Fibroblast of skin of scalp (primary cell): ENCODE measurements at places on chromosomes 3 and 15.
A peak's percentile ranks its signal among the peaks of the same experiment; 100 is the strongest.

- no peak for DNase-seq
These were observed 213.6 kb downstream of the MEIS2 start for GRCh38 chr15:36886701-36887100.

GRCh38 chr15:42461261-42461660 lies 29.7 kb downstream of the ZNF106 start:
- no peak for DNase-seq

- no peak for DNase-seq
These were observed 23.7 kb downstream of the HACD2 start for GRCh38 chr3:123561188-123561587.

DNA sequence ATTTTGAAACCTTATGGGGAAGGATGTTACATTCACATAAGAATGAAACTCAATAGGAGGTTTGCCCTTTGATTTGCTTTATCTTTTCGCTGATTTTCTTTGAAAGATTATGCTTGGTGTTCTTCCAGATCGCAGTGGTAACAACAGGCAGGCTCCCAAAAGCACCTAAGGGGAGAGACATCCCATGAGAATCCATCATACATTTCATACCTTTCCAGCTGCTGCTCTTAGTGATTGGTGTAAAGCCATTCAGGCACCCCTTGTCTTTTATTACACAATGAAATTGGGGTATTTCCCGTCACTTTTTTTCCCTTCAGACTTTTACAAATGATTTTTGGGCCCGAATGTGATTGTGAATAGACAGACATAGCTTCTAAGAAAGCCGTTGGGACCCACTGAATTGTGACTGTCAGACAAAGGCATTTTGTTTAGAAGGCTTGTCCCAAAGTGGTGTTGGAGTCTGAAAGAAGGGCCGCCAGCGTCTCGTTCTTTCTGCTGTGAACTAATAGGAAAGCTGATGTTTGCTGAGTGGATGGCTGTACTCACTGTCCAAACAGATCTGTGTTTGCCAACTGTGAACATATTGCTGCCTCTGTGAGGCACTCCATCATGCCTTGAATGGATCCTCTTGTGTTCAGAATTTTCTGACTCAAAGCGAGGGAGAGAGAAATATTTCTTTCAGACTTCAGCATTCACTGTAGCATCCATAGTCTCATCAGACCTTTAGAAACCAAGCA lies 164.3 kb downstream of the FNDC3B start:
- DNase-seq: no peak

- DNase-seq: no peak
These were observed 13.5 kb upstream of the MUC4 start for GRCh38 chr3:195825191-195825588.

- no peak for DNase-seq
These were observed 312.5 kb downstream of the TIGIT start for GRCh38 chr3:114606336-114606735.

DNA sequence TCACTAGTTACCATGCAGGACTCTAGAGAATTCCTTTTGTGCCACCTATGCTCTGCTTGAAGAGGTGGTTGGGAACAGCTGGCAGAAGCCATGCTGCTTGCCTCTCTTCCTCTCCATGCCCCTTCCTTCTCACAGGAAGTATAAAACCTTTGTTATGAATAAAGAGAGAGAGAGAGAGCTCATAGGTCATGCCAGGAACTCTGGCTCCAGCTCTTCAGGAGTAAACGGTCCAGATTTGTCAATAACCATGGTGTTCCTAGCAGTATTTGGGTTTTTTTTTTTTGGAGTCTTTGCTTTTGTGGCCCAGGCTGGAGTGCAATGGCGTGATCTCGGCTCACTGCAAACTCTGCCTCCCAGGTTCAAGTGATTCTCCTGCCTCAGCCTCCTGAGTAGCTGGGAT lies 97.7 kb upstream of the SLC4A7 start:
- DNase-seq: no peak

- peak; percentile 65 for DNase-seq
These were observed 457.5 kb upstream of the ALCAM start for GRCh38 chr3:104909198-104909597.

DNA sequence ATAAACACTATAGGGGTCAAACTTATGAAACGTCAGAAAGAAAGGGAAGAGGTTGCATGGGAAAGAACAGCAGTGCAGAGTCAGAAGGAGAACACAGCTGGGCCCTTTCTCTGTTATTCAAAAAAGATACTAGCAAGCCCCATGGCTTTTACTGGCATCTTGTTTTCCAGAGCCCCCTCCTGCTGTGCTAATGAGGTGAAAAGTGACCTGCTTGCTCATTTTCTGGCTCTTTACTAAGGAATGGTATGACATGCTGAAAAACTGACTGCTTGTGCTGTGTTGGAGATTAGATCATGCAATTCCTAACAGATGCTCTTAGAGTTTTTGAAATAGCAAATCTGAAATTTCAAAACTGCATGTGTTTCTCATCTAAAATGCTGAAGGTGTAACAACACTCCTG lies 541.6 kb upstream of the ALCAM start:
- peak; percentile 53 for DNase-seq

- DNase-seq: no peak
These were observed 324.0 kb downstream of the GAP43 start for GRCh38 chr3:115947325-115947724.

DNA sequence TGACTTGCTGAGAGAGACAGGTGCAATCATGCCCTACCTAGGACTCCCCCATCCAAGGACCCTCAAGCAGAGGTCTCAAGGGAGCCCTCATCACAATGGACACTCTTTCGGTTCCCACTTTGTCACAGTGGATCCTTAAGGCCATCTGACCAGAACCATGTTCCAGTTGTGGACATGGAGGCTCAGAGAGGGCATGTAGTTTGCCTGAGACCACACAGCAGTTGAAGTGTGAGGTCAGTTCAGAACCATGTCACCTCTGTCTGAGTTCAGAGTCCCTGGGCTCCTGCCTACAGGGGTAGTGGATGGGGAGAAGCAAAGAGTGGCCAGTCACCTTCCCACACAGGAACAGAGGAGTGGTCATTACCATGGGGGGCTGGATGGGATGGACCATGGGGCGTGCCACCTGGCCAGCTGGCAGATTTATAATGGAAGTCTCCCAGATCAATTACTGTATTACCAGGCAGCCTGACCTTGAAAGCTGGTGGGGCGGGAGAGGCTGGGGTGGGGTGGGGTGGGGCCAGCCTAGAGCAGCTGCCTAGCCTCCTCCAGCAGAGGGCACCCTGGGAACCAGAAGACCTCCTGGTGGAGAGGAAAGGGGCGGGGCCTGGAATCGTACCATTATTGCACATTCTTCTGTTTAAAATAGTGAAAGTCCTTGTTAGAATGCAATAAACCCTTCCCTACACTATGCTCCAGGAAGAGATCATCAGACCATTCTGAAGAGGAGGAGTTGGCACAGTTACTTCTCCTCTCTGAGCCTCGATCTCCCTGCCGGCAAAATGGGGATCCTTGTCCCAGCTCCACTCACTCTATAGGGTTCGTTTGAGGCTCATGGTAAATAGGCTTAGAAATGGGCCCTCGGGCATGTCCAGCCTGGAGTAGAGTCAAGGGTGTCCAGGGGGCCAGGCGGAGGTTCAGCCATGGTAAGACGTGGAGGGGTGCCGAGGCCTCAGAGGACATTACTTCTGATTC lies 26.9 kb upstream of the LINGO1 start:
- peak; percentile 57 for DNase-seq
